ENCODE measurements at places on chromosomes 5 and 9.

- no peak for DNase-seq
Observed at GRCh38 chr9:76626141-76626540, 138.1 kb upstream of the PCA3 start.

DNA sequence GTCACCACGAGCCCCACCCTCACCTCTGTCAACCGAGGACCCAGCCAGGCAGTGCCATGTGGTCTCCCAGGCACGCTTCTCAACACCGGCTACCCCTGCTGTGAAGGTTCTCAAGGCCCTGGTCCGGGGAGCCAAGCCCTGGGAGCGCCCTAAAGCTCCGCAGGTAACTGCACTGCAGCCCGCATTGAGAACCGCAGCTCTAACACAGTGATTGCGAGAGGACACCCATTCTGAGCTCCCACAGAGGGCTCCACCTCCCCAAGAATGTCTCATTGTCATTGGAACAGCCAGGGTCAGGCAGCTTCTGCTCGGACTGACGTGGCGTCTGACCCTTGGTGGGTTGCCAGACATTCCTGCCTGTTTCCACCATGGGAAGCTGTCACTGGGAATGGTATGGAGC lies 88.3 kb downstream of the ANKRD33B start:
- DNase-seq = no peak

DNA sequence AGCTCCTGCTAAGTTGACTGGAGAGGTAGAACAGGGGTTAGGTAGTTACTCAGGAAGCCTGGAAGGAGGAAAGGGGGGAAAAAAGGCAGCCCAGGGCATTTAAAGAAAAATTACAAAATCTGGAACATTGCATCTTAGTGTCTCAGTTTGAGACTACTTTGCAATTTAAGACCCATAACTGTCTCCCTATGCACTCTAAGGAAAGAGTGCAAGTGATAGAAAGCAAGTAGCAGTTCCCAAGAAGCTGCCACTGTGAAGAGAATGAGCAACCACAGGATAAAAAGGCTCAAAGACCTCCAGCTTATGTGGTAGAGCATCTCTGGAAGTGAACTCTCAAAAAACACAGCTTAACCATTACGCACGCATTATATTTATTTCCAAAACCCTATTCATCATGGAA lies 141.8 kb downstream of the SLCO4C1 start:
- no peak for DNase-seq

DNA sequence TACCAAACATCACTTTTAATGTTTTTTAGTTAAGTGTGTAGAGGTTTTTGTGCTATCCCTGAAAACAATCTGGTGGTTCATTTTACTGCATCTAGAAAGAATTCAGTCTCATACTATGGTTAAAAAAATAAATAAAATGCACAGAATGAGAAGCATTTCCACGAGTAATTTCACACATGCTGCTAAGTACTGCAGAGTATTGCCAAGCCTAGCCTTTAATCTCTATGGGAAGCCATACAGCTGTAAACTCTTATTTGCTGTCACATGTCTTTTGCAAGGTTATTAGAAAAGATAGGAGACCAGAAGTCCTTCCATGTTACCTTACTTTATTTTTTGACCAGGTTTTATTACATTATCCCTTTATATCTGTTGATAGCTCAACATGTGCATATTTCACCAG lies 37.6 kb upstream of the MAN2A1 start:
- no peak for DNase-seq

DNA sequence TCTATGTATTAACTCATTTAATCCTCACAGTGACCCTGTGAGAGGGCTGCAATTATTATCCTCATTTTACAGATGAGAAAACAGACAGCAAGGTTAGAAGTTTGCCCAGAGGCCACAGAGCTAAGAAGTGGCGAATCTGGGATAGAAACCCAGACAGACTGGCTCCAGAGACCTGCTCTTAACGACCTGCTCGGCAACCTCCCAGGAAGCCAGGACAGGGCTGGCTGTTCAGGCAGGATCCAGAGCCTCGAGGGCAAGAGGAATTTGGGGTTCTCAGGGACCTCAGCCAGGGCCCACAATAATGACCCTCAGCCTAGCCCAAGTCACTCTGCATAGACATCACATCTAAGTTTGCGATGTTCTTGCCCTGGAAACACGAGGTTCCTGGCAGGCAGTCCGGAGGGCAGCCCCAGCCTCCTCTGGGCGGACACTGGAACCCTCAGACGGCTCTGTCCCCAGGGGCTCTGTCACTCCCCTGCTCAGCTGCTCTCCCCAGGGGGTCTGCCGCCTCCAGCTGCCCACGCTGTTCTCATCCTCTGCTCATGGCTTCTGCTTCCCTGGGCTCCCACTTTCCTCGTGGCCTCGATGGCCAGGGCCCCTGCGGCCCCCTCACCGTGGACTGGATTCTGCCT lies 138.5 kb upstream of the ERCC6L2 start:
- DNase-seq = no peak

DNA sequence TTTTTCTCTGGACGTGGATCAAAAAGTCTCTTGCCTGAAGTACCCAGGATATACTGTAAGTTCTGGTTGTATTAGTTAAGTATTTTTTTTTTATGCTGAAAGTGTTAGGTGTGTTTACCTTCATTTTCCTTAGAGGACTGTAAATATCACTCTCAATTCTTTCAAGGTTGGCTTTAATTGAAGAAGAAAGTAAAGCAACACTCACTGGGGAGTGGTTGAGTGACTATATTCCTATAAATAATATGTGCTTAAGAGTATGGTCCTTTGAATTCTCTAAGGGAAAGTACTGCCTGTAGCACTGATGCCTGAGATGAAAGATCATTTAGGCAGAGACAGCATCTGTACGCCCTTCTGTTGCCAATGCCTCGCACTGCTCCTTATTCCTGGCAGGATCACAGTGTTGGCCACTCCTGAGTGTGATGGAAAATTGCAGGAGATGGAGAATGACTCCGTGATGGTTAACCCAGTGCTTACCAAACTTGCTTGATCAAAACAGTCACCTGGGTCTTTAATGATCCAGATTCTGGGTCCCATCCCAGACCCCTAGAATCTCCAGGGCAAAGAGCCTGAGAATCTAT lies 182.0 kb upstream of the MPDZ start:
- DNase-seq = no peak

GRCh38 chr9:125861405-125862058 lies 114.4 kb downstream of the PBX3 start:
- no peak for DNase-seq

DNA sequence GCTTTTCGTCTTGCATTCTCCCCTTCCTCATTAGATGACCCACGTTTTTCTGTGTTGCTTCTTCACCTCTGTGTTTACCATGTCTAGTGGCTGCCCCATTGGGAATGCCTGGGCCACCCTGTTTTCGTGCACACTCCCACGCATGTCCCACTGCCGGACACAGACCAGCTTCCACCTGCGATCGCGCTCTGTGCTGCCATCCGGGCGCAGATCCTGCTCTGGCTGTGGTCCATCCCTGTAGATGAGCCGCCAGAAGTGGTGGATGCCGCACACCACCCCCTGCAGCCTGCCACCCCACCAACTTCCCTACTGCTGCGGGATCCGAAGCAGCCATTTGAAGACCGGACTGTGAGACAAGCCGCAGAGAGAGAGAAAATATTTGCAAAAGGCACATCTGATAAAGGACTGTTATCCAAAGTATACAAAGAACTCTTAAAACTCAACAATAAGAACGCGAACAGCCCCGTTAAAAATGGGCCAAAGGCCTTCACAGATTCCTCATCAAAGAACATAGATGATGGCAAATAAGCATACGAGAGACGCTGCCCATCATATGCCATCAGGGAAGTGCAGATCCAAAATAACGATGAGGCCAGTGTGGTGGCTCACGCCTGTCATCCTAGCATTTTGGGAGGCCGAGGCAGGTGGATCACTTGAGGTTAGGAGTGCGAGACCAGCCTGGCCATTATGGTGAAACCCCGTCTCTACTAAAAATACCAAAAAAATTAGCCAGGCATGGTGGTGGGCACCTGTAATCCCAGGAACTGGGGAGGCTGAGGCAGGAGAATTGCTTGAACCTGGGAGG lies 163.7 kb downstream of the COL23A1 start:
- DNase-seq = no peak

DNA sequence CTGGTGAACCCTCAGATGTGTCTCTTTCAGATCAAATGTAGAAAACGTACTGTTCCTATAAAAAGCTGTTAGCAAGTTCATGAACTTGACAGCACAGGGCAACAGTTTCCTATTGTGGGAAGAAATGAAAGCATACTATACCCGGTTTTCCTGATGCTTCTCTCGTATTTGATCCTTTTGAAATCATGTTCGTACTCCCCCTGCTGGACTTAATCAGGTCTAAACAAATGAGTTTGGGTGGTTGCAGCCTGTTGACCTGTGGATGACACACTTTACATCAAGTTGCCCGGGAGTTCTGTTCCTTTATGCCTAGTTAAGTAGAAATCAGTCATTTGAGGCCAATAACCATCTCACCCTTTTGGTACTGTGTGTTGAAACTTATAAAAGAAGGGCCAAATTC lies 1992.3 kb downstream of the MAT2B start:
- DNase-seq = no peak

DNA sequence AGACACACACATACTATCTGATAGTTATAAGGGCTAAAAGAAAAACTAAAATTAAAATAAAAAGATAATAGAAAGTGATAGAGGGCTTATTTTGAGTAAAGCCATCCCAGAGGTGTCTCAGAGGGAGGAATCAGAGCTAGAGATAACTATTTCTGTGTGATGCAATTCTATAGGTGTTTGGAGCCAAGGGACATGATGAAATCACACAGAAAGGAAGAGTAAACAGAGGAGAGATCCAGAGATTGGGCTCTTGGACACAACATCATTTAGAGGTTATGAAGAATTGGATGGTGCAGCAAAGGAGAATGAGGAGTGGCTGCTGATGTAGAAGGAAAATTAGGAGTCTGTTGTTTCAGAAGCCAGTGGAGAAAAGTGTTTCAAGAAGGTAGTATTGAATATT lies 393.5 kb downstream of the DIRAS2 start:
- DNase-seq = no peak

DNA sequence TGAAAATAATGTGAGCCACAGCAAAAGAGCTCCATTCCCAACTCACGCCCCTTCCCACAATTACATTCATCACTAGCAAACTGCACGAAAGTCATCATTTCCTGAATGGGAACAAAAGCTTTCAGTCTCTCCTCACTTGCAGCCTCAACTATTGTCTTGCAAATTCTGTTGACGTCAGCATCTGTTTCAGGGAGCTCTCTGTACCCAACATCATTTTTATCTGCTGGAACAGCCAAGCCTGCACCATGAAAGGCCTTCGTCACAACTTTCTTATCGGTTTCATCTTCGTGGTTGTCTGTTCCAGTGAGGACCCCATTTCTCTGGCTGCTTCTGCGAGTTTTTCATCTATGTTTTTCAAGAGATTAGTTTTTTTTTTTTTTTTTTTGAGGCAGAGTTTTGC lies 14.3 kb upstream of the RNF130 start:
- no peak for DNase-seq

DNA sequence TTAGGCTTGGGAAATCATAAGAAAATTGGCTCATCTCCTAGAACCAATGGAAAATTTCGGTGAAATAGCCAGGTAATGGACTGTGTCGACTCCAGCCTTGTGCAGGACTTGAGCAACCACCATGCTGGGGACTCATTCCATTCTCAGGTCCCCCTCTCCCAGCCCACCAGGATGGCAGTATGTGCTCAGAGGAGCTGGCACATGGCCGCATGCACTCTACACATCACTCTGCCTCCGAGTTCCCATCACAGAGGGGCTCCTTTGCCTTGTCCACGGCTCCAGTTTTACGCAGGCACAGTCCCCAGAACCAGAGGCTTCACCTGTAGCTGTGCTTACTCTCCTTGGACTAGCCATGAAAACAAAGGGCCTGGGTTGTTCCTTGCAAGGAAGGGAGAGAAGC lies 149.3 kb downstream of the PAX5 start:
- DNase-seq = no peak

GRCh38 chr5:170552621-170553115 lies 48.8 kb downstream of the KCNIP1 start:
- DNase-seq = no peak

- DNase-seq = peak; percentile 13
Observed at GRCh38 chr5:143649937-143650621, 161.9 kb upstream of the HMHB1 start.

DNA sequence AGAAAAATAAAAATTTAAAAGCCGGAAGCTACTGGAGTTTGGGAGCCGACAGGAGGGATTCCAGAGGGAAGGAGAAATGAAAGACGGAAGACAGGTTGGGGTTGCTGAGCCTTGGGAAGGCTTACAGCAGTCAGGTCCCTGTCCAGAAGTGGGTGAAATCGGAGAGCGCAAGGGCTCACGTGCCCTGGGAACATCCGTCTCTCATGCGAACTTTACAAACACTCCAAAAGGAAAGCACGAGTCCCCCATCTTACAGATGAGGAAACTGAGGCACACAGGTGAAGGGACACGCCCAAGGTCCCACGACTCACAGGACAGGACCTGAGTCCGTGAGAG lies 347 bp upstream of the OLFML2A start:
- no peak for DNase-seq

GRCh38 chr5:158434749-158435148 lies 575.8 kb upstream of the CLINT1 start:
- no peak for DNase-seq

Data from activated CD4-positive, alpha-beta T cell treated with anti-CD3 and anti-CD28 coated beads, Interleukin-2, amount 50 U/mL, for 16 hours (primary cell).